ENCODE measurements at places on chromosomes 1 and 21.

GRCh38 chr1:67005068-67005467, 48.9 kb downstream of the SLC35D1 start:
- no peak for DNase-seq

- no peak for DNase-seq
These were observed 148.2 kb downstream of the NOS1AP start for GRCh38 chr1:162217706-162218105.

- no peak for DNase-seq
These were observed 342.2 kb downstream of the OMA1 start for GRCh38 chr1:58204284-58204683.

DNA sequence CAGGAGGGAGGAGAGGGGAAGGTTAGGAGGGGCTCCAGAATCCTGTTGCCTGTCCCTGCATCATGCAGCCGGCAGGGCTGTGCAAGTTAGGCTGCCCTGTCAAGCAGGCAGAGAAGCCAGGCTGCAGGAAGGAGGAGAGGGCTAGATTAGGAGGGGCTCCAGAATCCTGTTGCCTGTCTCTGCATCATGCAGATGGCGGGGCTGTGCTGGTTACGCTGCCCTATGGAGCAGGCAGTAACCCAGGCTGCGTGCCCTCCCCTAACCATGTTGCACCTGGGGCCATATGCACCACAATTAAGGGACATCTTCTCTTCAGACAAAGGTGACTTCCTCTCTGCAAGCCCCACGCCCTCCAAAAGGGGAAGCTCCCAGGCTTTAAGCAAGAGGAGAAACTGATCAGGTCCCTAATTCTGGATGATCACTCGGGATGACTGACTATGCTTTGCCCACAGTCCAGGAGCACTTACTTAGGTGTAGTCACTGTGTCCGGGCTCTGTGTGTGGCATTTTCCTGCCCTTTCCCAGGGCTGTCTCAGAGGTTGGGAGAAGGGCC, 457.4 kb downstream of the SETD4 start:
- no peak for DNase-seq

DNA sequence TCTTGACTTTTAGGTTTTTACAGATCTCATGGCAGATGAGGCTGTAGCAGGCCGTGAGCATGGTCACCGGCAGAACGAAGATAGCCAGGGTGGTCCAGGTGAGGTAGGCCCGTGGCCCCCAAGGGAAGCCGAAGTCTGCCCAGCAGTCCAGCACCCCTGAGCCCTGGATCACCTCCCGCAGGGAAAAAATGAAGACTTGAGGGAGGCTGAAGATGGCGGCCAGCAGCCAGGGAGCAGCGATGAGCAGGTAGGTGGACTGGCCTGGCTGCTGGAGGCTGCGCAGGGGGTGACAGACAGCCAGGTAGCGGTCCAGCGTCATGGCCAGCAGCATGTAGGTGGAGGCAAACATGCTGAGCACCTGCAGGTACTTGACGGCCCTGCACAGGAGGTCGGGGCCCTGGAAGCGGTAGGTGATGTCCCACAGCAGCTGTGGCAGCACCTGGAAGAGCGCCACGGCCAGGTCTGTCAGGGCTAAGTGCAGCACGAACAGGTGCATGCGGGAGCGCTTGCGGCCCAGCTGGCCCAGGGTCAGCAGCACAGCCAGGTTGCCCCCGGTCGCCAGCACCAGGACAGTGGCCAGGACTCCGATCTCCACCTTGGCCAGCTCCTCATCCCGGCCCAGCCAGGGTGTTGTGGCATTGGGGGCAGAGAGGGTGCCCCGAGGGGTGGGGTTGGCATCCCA, 856 bp downstream of the AVPR1B start:
- DNase-seq, result no peak

DNA sequence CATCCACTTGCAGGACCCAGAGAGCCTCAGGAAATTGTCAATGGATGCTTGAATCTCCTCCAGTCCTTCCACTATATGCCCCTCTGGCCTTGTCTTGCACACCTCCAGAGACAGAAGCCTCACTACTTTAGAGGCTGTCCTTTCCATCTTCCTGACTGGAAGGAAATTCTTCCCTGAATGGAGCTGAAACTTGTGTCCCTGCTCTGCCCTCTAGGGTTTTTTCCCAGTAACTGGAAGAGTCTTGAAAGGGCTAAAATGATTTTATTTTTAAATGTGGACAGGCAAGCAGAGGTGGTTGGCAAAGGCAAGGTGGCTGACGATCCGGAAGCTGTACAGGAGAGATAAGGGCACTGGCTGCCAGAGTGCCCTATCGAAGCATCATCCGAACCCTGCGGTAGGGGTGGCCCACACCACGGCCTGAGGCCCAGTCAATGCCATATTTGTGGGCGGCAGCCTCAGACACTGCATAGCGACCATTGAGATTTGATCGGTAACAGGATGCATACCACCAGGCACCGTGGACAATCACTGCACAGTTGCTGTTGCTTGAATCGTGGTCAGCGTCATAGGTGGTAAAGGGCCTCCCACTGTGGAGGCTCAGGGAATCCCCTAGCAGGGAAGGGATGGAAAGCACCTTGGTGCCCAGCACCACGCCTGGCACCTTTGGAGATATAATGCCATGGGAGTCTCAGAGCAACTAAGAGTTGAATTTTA, 2.3 kb upstream of the MAP3K6 start:
- DNase-seq, result no peak

DNA sequence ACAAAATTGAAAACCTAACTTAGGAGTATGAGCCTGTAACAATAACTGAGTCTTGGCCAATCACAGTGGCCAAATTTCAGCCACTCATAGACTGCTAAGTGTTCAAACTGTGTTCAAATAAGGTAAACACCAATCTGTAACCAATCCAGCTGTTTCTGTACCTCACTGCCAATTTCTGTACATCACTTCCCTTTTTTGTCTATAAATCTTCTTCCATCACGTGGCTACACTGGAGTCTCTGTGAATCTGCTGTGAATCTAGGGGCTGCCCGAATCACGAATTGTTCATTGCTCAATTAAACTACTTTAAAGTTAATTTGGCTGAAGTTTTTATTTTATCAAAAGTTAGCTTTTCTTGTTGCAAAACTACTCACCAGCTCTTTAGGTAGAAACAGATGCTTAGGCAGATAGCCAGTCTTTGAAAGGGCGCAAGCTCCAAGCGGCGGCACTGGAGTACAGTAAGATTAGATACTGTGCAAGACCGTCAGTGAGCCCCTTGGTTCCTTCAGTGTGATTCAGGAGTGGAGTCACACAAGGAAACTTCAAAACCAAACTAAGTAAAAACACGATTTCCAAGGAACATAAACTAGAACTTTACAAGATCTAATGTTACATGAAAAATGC, 43.2 kb upstream of the ADGRL2 start:
- no peak for DNase-seq

DNA sequence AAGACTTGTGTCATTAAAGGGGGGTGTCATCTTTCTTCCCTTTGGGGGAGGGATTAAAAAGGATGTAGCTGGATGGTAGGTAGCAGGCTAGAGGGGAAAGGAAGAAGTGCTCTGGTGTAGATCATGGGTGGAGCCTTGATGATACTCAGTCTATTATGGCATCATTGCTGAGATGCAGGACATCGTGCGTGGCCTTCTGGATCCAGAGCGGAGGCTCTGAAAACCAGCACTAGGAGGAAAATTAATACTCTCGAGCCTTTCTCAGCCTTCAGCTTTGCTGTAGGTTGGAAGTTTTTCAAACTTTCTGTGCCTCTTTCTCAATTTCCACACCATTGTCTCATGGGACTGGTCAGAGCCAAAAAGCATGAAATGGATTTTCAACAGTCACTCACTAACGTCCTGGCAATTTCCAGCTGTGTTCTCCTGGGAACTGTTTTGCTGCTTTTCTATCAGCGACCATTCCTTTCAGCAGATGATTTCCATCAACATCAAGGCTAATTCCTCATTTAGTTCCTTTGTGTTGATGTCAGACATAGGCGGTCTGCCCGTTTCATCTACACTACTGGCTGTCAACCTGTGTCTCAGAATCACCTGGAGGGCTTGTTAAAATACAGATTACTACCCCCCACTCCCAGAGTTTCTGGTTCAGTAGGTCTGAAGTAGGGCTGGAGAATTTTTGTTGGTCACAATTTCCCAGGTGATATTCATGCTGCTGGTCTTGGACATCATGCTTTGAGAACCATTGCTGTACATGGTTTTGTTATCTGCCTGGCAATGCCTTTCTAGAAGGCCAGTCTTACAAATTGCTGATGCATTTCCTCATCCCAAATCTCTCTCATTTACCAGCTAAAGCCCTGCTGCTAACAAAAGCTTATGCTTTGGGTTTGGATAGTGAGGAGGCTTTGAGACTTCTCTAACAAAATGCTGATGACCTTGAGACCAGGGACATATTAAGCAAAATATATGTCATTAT, 7.7 kb downstream of the CACNA1E start:
- no peak for DNase-seq

- no peak for DNase-seq
These were observed 15.3 kb downstream of the VAV3 start for GRCh38 chr1:107949467-107950253.

GRCh38 chr1:68551459-68551858, 54.6 kb upstream of the DEPDC1 start:
- DNase-seq, result no peak

- DNase-seq, result no peak
These were observed 3.7 kb upstream of the UCK2 start for GRCh38 chr1:165823552-165824268.

Measured in NCI-H1436 treated with DMSO at 0.1 percent for 48 hours (cell line).